Activated CD4-positive, alpha-beta T cell treated with anti-CD3 and anti-CD28 coated beads, Interleukin-2, amount 10 ng/mL, durations not matched to agents 24 days and 14 days (primary cell): ENCODE measurements at places on chromosomes 4 and X.

DNA sequence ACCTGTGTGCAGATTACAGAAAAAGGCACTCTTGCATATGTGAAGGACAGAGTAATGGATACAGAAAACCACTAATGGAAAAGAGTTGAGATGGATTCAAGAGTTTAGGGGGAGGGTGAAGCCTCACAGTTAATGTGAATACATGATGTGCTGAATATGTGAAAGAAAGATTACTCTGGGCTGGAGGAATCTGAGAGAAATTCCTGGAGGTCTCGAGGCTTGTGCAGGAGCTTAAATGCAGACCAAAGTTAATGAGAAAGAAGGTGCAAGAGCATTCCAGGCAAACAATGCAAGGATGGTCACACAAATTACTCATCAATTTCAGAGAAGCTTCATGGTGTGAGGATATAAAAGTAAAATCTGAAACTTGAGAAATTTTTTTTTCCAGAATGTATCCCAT is 768.8 kb downstream of the STPG2 start:
- DNase-seq = no peak

DNA sequence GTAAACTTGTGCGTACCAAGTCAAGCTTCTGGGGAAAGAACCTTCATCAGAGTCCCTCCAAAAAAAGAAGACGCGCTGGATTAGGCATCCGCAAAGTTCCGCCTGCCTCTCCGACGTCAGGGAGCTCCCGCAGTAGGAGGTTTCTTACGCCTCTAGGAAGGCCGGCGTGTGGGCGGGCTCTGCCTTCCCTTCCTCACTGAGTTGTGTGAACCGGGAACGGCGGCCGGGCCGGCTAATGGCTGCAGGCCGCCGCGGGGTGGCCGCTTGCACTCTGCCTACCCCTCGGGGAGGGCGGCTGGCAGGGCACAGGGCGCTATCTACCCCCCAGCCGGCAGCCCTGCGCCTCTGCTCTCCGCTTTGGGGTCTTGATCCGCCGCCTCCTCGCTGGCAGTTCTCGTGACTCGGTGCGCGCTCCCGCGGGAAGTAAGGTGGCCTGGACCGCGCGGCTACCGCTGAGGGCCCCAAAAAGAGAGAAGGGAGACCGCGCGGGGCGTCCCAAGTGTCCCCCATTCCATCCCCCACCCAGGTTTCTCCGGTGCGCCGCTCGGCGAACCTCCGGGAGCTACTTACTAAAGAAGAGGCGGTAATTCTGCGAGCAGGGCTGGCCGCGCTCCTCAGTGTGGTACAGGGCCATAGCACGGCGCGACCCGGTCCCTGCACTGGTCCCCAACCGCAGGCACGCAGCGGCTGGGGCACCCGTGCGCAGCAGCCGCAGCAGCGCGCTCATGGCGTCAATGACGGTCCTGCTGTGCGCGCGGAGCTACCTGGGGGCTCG is at the start of gene PPA2:
Gene PPA2 (minus strand): TSS at position 739 of the 775 bp plus-strand sequence. CDS start 12 bp downstream, at position 727.
- DNase-seq = peak; percentile 92

- no peak for DNase-seq
Observed at GRCh38 chrX:145178268-145178667, 69.0 kb upstream of the SPANXN1 start.

DNA sequence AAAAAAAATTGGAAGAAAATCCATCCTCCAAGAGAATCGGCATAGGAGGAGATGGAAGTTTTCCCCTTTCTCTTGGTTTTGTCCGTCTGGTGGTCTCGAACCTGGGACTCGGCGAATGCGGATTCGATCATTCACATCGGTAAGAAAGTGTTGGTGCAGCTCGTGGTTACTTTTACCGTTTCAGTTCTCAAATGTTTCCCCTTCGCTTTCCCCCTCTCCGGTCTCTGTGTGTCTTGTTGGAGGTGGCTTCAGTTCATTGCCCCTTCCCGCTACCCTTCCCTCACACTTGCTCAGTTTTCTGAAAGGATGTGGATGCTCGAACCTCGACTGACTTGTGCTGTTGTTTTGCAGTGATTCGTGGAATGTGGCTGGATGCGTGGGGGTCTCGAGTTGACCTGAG is 840 bp downstream of the GRID2 start:
- DNase-seq = no peak

DNA sequence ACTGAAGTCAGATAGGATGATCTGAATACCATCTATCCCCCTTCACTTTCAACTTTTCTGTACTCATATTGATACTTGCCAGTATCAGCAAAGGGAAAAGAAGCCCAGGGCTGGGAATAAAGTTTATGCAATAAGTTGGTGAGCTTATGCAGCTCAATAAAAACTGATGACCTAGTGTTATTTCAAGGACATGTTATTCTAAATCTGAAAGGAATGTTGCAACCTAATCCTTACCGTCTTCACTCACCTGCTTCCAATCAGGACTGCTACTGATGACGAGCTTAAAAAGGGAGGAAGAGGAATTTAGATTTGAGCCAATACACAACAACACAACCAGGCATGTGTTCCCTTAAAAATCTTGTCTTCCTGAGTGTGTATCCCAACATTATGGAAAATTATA is 419.9 kb downstream of the SPRY1 start:
- no peak for DNase-seq

DNA sequence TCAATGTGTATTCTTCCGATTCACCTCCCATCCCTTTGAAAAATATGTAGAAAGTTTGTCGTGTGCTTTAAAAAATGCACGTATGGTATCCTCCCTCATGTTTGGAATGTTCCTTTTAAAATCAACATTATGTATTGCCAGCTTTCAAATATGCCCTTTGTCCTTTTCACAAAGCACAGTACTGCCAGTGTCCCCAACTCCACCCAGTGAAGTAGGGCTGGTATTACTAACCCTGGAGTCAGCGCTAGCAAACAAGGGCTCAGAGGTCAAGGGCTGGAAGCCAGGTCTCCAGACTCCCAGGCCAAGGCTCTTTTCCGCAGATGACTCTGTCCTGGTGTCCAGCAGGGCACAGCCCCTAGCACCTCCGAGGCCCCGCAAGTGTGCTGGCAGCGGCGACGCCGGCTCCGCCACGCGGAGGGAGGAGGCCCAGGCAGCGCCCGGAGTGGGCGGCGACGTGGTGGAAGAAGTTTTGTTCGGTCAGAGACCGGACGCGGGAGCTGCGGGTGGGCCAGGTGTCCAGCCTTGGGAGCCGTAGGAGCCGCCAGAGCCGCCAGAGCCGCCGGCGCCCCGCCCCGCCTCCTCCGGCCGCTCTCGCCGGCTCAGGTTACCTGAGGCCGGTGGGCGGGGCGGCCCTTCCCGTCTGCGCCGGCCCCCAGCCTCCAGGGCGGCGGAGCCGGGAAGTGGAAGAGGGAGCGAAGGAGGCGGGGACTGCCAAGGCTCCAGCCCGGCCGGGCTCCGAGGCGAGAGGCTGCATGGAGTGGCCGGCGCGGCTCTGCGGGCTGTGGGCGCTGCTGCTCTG is at the start of gene IL13RA1:
Gene IL13RA1 (plus strand): TSS at position 720 of the 799 bp plus-strand sequence. CDS start 33 bp downstream, at position 753.
- peak; percentile 72 for DNase-seq

- peak; percentile 75 for DNase-seq
Observed at GRCh38 chrX:152632445-152633097, 5.1 kb upstream of the GABRQ start.

DNA sequence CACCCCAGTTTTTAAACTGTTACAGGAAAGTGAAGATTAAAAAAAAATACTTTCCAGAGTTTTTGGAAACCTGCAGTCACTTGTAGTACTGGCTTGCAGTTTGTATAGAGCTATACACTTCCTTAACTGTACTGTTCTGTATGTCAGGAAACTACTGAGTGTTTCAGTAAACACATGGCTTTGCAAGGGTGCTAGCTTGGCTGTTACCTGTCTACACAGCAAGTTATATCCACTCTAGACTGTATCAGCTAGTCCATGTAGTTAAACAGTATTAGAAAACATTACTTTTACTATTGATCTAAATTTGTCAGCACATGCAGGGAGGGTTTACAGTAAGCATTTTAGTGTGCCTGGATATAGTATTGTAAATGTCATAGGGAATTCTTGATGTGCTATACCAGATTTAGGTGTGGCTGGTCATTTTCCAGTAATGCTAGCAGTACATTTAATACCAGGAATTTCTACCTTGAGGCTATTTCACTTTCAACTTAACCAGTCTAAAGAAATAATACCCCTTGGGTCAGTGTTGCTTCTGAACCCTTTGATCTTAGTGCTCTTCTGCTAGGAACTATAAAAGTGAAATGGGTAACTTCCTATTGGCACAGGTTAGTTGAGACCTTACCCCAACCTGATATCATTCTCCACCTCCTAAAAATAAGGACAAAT is 192.3 kb upstream of the ANKRD50 start:
- no peak for DNase-seq

DNA sequence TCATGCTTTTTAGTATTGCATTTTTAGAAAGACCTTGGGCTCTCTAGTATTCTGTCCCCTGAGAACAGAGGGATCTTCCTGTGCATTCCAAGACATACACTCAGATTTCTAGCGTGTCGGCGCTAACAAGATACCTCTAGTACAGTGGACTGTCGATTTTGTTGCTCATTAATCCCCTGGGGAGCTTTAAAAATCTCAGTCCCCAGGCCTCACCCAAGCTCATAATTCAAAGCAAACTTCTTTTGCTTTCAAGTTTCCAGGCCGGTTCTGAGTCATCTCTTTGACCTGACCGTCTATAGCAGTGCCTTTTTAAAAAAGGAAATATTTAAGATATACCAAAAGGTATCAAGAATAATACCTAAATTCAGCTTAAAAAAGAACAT is 137.0 kb downstream of the AMMECR1 start:
- no peak for DNase-seq

GRCh38 chr4:153573221-153573620 is 107.1 kb downstream of the TMEM131L start:
- no peak for DNase-seq

DNA sequence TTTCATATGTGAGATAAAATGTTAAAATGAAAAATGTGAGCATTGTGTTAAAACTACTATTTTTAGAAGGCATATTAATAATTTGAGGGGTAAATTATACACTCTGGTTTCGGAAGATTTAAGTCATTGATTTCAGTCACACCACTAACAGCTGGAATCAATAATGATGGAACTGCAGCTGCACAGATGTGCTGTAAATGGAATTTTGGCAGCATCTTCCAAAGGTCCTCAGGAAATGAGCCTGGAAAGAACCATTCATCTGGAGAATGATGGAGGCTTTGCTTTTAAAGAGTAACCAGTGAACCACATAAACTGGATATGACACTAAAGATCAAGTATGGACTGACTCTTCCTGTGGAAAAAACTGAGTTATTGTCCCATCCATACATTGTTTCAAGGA is 759.0 kb upstream of the EPHA5 start:
- DNase-seq = no peak

DNA sequence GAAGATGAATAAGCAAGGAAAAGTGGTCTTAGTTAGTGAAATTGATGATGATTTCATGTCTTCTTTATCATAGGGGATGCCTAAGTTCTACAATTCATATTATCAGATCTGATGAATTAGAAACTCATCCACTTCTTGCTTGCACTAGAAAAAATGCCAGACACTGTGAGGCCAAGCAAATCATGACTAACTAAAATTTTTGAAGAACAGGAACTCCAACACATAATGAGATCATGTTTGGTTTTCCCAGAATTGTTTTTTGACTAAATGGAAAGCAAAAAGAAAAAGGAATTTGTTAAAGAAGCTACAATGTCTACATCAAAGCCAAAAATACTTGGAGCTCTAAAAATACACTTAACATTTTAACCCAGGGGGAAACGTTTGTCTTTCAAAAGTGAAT is 120.4 kb downstream of the ARSF start:
- DNase-seq = no peak

- no peak for DNase-seq
Observed at GRCh38 chr4:100695871-100696270, 178.0 kb upstream of the EMCN start.

GRCh38 chr4:13525606-13526281 is 18.6 kb downstream of the NKX3-2 start:
- DNase-seq = no peak

DNA sequence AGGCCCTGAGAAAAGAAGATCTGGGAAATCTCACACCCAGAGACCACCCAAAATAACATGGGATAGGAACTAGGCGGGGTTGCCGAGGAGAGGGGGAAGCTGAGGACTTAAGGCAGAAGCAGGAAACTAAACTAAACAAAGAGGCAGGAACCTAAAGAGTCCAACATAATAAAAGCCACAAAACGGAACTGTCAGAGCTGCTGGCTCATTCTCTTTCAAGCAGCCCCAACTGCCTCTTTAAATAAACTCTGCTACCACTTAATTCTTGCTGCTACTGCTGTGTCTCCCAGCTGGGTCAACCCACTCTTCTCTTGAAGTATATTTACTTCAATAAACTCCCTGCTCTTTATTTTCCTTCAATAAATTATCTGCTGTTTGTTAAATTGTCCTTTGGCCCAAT is 44.5 kb downstream of the MAGEB16 start:
- DNase-seq = no peak

DNA sequence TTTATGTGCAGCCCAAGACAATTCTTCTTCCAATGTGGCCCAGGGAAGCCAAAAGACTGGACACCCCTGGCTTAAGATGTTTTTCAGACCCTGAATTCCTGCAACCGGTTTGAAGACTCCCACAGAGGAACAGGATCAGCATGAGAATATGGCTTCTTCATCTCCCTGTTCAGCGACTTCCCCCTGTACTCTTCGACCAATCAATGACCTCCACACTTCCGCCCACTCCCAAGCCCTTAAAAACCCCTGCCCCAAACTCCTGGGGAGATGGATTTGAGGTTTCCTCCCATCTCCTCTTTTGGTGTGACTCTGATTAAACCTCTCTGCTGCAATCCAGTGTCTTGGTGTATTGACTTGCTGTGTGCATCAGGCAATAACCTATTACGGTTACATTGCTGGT is 344.4 kb downstream of the NR3C2 start:
- DNase-seq = no peak

- peak; percentile 79 for DNase-seq
Observed at GRCh38 chrX:134026565-134027311, 41.3 kb upstream of the GPC3 start.

GRCh38 chr4:185836241-185837084 is 24.5 kb upstream of the SORBS2 start:
- DNase-seq = no peak

- DNase-seq = no peak
Observed at GRCh38 chr4:110411574-110412011, 64.4 kb upstream of the ENPEP start.

GRCh38 chrX:134985479-134985878 is 5.3 kb upstream of the SMIM10 start:
- DNase-seq = no peak

DNA sequence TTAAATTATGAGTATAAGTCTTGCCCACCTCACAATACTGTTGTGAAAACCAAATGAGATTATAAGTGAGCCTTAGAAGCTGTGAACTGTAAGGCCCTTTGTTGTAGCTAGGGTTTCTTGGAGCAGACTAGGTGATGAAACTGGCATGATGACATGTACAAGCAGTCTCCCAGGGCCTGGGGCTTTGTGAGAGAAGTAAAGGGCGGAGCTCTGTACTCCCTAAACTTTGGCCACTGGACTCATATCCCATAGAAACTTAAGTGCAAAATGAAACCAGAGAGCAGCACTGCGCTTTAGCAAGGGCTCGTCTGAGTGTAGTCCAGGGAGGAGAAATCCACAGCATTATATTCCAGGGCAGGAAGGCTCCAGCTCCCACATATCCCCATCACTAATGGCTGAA is 385.6 kb upstream of the FGF16 start:
- DNase-seq = no peak

- DNase-seq = no peak
Observed at GRCh38 chr4:121183361-121183760, 19.2 kb upstream of the TNIP3 start.
